Aorta (tissue), 5 donors: ENCODE measurements at places on chromosomes 12 and 14. TPM values are rescaled to one million over a fixed set of nuclear protein-coding genes. Genes with fewer than 3 reads are reported as not detected.

- DNase-seq: no peak
These were observed 20.4 kb downstream of the SAV1 start for GRCh38 chr14:50647753-50648152.

- DNase-seq: no peak
These were observed 53.5 kb downstream of the SLC38A6 start for GRCh38 chr14:61034416-61035120.

The SVOP gene
- not detected for total RNA-seq

DNA sequence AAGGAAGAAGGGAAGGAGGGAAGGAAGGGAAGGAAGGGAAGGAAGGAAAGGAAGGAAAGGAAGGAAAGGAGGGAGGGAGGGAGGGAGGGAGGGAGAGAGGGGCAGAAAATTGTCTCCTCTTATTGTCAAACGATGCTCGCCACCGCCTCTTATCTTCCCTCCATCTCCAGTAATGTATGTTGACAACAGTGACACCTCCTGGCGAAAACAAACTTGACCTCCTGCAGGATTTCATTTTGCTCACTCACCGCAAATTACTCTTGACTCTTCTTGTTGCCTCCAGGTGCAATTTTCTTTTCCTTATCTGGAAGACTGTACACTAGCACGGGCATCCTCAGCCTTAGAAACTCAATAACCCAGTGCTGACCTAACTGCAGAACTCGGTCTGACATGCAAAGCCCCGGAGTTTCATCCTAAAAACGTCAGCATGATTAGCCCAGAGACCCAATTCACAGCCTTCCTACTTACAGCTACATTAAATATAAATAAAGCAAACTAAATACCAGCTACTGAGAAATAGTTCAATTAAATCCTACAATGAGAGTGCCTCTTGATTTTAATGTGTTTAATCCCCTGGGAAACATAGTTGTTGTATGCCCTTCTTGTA is 512.4 kb upstream of the TMPO start:
- no peak for DNase-seq

DNA sequence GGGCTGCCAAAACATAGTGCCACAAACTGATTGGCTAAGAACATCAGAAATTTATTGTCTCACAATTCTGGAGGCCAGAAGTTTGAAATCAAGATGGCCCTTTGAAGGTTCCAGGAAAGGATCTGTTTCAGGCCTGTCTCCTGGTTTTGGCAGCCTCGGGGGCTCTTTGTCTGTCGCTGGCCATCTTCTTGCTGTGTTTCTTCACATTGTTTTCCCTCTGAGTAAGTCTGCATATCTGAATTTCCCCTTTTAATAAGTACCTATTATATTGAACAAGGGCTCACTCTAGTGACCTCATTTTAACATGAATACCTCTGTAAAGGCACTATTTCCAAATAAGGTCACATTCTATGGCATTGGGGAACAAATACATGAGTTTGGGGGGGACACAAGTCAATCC is 467.1 kb upstream of the MGAT4C start:
- no peak for DNase-seq

DNA sequence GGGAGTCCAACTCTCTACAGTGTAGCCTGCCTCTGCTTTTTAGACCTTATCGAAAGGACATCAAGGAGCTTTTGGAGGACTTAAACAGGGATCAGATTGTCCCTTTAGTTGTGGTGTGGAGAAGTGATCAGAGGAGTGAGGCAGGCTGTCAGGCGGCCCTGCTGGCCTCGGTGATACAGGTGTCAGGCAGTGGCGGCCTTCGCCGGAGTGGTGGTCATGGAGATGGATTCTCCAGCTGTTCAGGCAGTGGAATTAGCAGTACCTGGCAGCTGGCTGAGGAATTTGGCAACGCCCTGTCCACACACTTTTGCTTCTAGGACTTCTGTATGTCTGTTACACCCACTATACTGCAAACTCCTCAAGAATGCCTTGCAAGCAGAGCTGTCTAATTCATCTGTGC is 4.2 kb upstream of the CLMN start:
- no peak for DNase-seq

The PLD4 gene
- total RNA-seq: 1.7 TPM

GRCh38 chr14:100823413-100824080 is 2.4 kb upstream of the MEG3 start:
- DNase-seq: no peak

The PLBD1 gene
- 24.8 TPM for total RNA-seq

DNA sequence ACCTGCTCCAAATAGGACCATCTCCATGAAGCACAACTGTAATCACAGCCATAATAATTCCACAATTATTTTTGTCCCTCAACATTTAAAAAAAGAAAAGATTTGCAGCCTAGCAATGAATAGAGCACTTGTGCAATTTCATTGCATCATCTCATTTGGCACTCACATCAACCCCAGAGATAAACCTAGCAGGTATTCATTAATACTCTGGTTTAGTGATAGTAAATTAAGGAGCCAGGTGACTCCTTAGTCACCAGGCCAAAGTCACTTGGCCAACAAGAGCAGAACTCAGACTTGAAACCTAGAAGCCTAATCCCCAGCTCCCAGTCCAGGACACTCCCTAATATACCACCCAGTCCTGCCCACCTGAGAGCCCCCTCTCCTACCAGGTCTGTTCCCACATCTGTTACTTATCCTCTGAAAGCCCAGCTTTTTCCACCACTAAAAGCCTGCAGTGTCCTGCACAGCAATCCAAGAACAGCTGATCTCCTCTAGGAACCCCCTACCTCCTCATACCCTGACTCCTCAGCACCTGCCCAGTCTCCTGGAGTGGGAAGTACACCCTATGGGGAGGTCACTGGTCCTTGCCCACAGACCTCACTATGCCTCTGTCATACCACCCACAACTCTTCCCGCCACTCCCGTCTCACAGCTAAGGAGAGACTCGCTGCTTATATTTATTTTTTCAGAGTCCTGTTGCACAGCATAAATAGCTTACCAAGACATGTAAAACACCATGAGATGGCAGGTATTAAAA is 22.1 kb downstream of the OR10P1 start:
- DNase-seq: no peak

GRCh38 chr12:56601503-56601902 is 28.6 kb downstream of the BAZ2A start:
- no peak for DNase-seq

The RPL10L gene
- total RNA-seq: not detected

The SMAGP gene
- 9.3 TPM for total RNA-seq

The CHST11 gene
- 31.0 TPM for total RNA-seq

- DNase-seq: no peak
These were observed 562 bp downstream of the PAN2 start for GRCh38 chr12:56333197-56333678.

The CEBPE gene
- total RNA-seq: 0.33 TPM

- no peak for DNase-seq
These were observed 8.9 kb upstream of the LIN7A start for GRCh38 chr12:80946591-80946990.

- no peak for DNase-seq
These were observed 316.8 kb downstream of the SSPN start for GRCh38 chr12:26512213-26512612.

The CAPS2 gene
- 17.9 TPM for total RNA-seq

DNA sequence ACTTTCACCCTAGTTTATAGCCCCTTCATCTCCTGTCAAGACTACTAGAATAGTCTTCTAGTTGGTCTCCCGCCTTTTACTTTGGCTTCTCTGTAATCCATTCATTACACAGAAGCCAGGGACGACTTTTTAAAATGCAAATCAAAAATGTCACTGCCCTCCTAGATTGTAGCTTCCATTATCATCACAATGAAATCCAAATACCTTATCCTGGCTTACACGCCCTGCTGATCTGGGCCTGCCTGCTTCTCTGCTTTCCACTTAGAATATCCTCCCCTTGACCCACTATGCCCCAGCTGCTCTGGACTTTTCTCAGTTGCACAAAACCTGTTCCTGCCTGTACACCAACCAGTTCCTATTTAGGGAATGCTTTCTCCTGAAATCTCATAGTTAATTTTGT is 4.5 kb upstream of the EEA1 start:
- no peak for DNase-seq

DNA sequence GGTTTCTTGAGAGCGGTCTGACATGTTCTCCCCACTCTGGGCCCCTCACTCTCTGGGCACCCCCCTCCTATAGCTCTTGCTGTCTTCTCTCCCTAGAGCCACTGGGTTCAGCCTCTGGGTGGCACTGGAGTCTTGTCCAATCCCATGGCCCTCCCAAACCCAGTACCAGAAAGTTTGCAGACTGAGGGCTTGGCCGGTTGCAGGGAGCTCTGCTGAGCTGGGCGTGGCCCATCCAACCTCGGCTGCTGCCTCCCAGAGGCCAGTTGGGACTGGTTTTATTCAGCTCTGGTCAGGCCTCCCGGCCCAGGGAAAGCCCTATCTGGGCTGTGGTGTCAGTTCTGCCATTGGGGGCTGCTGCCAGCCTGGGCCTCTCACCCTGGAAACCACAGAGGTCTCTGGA is 37.9 kb downstream of the ISCA2 start:
- DNase-seq: no peak

- no peak for DNase-seq
These were observed 133.1 kb upstream of the NUDT4 start for GRCh38 chr12:93244514-93245077.

The YLPM1 gene
- 79.9 TPM for total RNA-seq

The DGKA gene
- total RNA-seq: 86.5 TPM

The CD163L1 gene
- 39.8 TPM for total RNA-seq

The ABHD12B gene
- total RNA-seq: not detected

The TAS2R13 gene
- total RNA-seq: 3.2 TPM

DNA sequence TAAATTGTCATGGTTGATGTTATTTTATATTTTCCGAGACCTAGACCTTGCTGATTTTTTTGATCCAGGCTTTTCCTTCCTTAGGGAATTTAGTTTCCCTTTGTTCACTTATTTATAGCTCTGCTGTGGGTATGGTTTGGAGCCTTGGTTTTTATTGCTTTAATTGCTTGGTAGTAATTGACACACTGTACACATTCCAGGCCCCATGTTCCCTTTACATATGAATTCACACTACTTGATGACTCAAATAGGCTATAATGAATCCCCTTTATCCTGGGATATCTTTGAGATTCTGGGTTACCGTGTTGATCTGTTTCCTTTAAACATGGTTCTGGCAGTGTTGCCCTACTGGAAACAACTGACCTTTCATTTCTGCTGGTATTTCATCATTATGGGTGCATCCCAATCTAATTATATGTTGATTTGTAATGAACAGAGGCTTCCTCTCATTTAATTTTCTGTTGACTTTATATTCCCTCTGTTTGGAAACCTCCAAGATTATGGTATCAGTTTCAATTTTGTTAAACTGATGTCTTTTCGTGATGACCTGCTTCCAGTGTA is 424.0 kb downstream of the RAD51B start:
- no peak for DNase-seq

The STON2 gene
- total RNA-seq: 10.4 TPM

DNA sequence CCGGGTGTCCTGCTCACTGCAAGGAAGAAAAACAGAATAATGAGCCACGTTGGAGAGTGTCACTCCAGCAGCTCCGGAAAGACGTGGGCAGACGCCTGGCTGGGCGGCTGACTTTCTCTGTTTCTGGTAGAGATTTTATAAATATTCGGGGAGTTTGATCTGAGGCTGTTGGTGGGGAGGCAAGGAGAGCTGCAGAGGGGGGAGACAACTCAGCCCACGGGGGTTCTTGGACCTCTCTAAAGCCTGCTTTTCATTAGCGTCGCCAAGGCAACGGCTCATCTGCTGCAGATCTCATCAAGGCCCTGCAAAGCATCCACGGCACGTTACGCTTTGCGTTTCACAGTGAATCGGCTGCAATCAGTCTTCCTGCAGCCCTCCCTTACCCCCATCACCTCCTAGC is 207.2 kb downstream of the ZFP36L1 start:
- no peak for DNase-seq

- no peak for DNase-seq
These were observed 2.4 kb upstream of the GALNT8 start for GRCh38 chr12:4717806-4718205.

- DNase-seq: no peak
These were observed 237.0 kb downstream of the KIF21A start for GRCh38 chr12:39205969-39206368.
